ENCODE measurements at places on chromosomes 1 and 21.

DNA sequence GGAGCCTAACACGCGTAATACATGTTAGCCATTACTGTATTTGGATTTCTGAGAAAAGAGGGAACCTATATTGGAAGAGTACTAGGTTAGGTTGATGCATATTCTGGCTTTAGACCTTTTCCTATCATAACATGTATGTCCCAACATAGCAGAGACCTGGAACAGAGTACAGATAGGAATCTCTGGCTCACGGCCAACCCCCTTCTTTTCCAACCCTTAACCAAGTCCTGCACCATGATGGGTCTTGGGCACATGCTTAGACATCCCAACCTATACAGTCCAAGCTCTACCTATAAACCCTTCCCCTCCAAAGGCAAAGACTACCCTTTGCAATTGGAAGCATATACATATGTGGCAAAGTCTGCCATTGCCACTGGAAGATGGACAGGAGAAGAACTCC, 227.9 kb downstream of the TM2D1 start:
- DNase-seq = no peak

- DNase-seq = no peak
These were observed 185.7 kb downstream of the FOXD2 start for GRCh38 chr1:47623557-47623940.

DNA sequence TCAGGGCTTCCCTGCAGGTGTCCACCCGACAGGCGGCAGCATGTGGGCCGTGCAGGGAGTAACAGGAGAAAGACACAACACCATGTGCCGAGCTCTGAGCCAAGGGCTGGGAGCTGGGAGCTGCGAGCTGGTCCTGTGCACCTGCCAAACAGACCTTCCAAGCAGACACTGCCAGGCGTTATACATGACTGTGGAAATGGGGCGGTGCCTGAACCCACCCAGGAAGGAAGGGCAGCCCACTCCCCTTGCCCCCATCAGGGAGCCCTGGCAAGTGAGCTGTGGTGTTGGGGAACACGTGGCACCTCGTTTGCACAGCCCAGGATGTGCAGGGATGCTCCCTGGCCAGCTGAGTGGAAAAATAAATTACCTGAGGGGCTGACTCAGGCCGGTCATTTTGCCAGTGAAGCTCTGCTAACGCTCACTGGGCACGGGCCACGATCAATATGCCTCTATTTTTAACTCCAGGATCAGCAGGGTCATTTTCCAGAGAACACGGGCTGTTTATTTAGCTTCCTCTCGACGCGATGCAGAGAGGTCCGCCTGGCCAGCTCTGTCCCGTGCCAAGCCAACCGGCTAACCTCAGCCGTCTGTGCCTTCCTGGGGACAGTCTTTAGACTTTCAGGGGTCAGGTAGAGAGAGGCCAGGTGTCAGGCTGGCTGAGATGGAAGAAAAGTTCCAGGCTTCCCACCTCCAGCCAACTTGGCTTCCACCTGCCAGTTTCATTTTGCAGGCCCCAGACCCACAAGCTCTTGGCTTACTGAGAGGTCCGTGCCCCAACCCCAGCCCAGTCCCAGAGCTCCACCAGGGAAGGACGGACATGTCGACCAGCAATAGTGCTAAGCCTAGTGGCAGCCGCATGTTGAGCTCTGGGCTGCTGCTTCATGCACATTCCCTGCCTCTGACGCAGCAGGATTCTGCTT, 196.7 kb upstream of the VAMP3 start:
- DNase-seq = no peak

- no peak for DNase-seq
These were observed 439.6 kb upstream of the ADAMTS5 start for GRCh38 chr21:27406300-27407009.

GRCh38 chr21:44872649-44873355, 688 bp downstream of the PTTG1IP start:
- DNase-seq = no peak

All from amniotic stem cell (primary cell).